ENCODE measurements at places on chromosomes 13 and 19.

- no peak for DNase-seq
These were observed 804.7 kb upstream of the SLITRK1 start for GRCh38 chr13:84686973-84687372.

DNA sequence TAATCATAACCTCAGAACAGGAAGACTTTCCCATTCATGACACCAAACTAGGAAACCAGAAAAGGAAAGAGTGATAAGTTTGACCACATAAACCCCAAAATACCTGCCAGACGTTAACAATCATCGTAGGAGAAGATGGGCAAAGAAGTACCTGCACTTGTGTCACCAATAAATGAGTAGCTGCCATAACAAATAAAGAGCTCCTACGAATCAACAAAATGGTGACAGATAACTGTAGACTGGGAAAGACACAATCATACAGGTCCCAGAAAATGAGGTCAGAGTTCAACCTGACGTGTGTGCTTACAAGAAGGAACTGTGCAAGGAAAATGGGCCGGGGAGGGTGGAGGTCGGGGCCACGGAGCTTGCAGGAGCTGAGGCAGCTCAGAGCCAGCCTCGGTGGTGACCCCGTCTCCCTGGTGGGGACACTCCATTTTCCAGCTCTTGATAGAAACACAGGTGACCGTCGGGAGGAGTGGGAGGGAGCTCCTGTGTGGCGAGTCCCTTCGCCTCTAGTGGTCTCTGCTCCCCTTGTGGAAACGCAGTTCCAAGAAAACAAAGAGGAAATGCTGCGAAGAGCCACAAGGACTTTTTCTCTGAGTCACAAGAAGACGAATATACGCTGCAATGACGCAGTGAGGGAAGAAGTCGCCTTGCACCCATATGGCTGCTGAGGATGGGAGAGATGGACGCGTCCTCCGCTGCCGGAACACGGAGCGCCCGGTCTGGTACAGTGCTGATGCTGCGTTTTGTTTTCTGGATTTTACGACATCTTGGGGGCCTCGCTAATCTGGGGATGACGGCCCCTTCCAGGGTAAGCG lies 9.5 kb downstream of the PIP5K1C start:
- DNase-seq = peak; percentile 6

DNA sequence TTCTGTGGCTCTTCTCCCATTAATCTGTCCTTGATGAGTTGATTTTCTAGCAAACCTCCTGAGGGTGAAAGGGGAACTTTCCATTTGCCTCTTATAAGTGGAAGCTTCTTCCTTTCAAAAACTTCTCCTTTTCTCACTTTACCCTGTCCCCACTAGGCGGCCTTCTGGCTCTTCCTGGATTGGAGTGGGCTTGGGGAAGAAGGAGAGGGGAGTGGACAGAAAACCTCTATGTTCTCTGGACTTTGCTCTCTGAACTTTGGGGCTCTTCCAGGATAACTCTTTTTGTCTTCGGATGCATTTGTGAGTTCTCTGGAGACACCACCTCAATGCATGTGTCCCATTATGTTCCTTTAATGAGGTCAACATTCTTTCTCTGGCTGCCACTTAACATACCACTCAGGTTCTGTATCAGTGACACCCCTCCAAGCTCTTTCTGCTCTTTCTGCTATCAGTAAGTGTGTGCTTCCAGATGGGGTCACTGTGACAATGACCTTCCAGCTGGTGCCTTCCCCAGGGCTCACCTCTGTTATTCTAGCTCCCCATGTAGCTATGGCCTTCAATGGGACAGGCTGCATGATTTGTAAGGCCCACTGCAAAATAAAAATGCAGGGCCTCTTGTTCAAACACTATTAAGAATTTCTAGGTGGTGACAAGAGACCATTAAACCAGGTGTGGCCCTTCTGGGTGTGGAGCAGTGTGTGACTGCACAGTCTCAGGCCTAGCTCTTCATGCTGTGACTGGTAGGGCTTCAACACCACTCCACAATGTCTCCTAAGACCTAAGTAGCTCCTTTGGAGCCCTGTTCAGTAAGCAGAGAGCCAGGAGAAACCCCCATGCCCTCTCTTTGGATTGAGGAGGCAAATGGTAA lies 389.2 kb downstream of the EFNB2 start:
- no peak for DNase-seq

- DNase-seq = no peak
These were observed 91.4 kb downstream of the ATP11A start for GRCh38 chr13:112781287-112781686.

DNA sequence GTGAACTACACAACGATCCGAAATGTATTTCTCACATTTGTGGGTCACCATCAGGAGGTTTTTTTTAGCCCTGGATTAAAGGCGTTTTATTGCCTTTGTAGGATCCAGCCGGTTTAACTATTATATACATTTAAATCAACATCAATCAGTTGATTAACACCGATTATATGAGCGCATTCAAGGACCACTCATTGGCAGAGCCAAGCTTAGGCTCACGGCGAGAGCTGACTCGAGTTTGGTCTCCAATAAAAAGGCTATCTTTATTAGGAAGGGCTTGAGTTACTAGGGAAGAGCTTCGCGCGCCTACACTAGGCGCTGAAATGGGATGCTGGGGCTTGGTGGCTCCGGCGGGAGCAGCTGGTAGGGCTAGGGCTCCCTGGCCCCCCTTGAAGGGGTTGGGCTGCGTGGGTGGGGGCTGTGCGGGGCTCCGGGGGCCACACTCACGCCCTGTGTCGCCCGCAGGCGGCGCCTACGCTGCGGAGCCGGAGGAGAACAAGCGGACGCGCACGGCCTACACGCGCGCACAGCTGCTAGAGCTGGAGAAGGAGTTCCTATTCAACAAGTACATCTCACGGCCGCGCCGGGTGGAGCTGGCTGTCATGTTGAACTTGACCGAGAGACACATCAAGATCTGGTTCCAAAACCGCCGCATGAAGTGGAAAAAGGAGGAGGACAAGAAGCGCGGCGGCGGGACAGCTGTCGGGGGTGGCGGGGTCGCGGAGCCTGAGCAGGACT lies 4.2 kb downstream of the PDX1 start:
- no peak for DNase-seq

Measured in iPS-NIHi11 (cell line).